ENCODE measurements at places on chromosomes 3 and 15.

GRCh38 chr3:140187028-140187427, 252.0 kb downstream of the CLSTN2 start:
- DNase-seq, result peak; percentile 14

DNA sequence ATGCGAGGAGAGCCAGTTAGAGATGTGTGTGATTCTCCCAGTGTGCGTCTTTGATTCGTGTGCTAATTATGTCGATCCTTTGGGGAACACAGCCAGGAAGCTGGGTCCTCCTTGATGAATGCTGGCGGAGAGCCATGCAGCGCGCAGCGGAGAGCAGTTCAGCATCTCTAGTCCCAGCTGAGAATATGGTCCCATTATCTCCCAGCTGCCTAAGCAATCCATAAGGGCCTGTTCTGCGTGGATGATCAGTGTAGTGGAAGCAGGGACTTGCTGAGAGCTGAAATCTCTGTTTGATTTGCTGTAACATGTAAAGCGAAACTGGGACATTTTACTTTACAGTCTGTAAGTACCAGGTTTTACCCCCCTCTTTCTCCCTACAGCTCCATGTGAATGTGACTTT, 412.7 kb downstream of the CNTN4 start:
- DNase-seq, result peak; percentile 17

DNA sequence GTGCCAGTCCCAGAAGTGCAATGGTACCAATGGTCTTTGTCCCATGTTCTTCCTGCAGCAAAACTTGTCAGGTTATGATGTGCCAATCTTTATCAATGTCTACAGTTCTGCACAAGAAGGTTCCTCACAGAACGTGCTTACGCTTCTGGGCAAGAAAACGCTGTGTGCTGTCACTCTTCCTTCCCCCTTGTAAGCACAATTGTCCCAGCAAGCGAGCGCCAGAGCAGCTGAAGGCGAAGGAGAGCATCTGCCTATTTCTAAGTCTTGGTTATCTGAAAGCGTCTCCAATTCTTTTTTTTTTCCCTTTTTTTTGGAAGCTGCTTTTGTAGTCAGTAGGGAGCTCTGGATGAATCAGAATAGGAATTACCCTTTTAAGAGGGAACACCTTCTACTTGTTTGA, 514.4 kb downstream of the FGF12 start:
- DNase-seq, result no peak

GRCh38 chr3:10149226-10149625, 7.6 kb downstream of the VHL start:
- no peak for DNase-seq

Data from muscle of back (tissue), 13 donors.